ENCODE measurements at places on chromosomes 11 and 22.

- DNase-seq: no peak
Measured at GRCh38 chr11:6061475-6061874, 30.9 kb upstream of the OR56A1 start.

DNA sequence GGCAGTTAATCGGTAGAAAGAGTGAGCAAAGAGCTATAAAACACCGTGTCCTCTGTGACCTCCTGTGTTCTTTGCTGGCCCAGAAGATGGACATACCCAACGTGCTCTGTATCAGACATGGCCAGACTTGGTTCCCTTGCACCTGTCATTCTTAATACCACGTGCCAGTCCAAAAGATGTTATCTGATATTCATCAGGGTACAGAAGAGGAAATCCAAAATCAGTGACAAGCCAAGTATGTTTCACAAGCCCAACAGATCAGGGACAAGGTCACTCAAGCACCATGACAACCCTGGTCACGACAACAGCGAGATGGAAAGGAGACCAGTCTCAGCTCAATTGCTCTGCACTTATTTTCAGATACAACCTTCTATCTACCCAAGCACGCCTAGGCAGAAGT lies 3.4 kb downstream of the LRP4 start:
- no peak for DNase-seq

GRCh38 chr11:66115638-66116301 lies 45.7 kb downstream of the PACS1 start:
- no peak for DNase-seq

DNA sequence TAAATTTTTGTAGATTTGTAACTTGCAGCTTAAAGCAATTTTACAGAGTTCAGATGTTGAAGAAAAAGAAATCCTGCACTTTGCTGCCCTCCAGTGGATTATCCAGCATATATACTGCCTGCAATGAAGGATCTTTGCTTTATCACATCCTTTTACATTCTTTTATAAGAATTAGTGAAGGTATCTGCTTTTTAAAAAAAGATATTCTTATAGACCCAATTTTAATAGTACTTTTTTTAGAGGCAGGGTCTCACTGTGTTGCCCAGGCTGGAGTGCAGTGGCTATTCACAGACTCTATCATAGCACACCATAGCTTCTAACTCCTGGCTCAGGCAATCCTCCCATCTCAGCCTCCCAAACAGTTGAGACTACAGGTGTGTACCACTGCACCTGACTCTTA lies 60.7 kb downstream of the TTC17 start:
- DNase-seq: no peak

DNA sequence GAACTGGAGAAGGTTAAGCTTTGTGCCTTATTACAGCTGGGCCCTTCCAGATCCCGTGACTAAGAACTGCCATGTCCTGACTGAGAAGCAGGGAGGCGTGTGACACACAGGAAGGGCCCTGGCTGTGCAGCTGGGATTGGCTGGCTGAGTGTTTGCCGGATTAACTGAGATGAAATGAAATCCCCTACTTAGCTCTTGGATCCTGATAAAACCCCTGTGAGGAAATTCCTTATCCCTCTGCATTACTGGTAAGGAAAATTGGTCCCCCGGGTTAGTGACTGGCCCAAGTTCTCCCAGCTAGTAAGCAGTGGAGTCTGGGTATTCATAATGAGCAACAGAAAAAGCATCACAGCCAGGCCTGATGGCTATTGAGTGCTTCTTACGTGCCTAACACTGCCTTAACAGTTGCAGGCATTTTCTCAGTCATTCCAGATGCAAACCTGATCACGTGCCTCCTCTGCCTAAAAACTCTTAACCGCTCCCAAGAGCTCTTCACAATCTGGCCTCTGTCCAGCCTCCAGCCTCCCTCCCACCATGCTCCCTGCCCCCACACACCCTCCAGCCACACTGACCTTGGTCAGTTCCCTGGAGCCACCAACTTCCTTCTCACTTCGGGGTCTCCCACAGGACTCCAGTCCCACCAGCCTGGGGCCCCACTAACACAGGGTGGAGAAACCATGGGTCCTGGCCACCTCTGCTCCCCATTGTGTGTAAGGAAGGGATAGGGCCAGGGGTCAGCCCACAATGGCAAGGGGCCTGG lies 37.8 kb downstream of the ARRB1 start:
- DNase-seq: no peak

Measured in coronary artery (tissue), 2 donors.